ENCODE measurements at places on chromosomes 6 and 20.

GRCh38 chr6:75230484-75231325 lies 12.9 kb downstream of the COX7A2 start:
- DNase-seq = no peak

GRCh38 chr6:93523365-93523764 lies 104.0 kb upstream of the EPHA7 start:
- no peak for DNase-seq

DNA sequence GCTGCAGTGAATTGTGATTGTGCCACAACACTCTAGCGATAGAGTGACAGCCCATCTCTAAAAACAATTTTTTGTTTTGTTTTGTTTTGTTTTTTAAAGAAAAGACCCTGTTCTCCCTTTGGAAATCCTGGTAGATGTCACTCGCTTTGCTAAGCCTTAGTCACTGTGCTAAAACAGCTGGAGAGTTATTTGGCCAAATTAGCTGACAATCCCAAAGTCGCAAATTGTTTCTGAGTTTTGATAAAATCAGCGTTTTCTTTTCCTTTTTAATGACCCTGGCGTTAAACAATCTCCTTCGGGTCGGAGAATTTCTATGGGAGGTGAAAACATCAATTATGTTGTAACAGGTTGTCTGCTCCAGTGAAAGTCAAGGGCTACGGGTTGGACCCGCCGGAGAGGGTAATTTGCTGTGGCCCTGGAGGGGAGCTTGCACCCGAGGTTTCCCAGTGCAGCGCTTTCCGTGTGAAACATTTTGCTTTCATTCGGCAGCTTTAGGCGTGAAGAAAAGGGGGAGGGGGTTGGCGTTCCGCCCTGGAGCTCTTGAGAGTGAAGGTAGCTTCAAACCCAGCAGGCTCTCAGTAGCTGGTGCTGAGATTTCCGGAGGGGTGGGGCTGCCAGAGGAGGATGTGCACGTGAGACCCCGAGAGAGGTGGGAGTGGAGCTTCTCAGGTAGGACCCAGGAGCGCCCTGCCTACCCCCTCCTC lies 296.6 kb downstream of the PHACTR1 start:
- no peak for DNase-seq

DNA sequence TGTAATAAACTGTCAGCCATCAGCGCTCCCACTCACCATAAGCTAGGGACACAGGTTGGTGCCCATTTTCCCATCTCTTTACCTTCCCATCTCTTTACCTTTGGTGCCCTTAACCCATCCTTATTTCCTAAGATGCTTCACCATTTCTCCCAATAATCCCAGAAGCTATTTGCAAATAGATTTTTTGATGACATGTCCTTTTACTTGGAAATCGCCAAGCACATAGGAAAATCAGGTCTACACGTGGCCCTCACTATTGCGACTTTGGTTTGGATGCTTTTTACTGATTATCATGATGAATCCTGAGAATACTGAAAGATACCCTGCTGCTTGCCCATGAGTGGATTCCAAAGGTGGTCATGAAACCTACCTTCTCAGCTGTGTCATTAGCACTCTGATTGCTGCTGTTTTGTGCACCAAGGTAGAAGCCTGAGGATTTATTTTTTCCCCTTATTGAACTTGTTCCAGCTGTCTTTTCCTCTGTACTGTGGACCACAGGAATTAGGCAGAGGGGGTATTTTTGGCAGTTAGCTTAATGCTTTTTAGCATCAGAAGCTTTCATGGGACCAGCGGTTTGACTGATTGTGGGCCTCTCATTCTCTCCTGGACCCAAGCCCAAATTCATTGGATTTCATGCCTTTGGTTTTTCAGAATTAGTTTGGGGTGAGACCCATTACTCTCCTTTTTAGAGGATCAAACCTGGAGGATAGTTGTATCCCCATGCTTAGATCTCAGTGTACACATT lies 229.6 kb upstream of the RIN2 start:
- DNase-seq = no peak

GRCh38 chr6:27230758-27231111 lies 16.8 kb upstream of the PRSS16 start:
- no peak for DNase-seq

- no peak for DNase-seq
Observed at GRCh38 chr6:170082067-170082466, 208.8 kb downstream of the DLL1 start.

DNA sequence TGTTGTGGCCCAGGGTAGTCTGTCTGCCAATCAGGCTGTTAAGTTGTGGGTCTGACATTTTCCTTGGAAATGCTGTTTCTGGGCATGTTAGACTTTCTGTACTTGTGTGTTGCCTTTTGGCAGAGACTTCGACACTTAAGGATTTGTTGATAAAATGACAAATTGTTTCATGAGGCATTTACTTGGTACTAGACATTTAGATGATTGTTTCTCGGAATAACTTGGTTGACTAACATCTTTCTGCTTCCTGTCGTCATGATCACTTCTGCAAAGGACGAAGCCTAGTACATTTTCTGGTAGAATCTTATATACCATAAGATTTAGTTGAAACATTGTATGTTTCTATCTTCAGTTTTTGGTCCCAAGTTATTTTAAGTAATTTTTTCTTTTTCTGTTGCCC lies 34.1 kb downstream of the UTRN start:
- DNase-seq = no peak

DNA sequence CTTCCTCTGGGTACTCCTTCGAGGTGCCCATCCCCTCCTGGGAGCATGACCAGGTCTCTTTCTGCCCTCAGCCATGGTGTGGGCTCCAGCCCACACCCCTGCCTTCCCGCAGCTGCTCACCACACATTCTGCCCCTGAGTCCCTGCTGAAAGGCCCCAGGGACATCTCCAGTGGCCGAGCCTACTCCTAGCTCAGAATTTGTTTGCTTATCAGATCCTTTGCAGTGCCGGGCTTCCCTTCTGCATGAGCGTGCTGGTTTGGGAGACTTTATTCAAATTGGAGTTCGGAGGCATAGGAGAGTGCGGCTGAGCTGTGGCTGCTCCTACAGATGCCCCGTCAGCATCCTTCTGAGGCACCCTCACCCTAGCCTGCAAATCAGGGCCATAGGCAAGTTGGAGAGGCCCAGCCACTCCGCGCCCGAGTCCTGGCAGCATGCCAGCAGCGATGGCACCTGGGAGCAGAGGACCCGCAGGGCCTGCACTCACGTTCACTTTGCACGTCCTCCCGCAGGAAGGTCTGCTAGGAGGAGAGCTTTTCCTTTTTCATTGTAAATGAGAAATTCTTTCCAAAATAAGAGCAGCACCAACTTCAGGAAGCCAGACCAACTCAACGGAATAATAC lies 327.3 kb downstream of the QKI start:
- DNase-seq = no peak

GRCh38 chr20:23782366-23782983 lies 31.7 kb upstream of the CST1 start:
- no peak for DNase-seq

DNA sequence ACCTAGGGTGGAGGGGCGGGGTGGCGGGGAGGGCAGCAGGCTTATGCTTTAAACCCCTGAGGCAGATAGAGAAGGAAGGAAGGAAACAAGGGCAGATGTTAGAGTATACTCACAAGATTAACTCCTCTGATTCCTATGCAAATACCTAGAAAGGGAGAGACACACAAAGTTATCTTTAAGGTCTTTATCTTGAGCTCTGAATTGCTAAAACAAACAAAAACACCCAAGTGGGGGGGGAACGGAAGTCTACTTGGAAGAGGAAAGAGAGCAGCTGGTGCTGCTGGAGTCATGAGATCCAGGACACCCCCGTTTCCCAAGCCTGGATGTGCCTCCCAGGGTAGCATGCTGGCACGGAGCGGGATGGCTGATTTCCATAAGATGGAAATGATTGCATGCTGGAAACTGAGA lies 43.4 kb downstream of the PLAGL1 start:
- DNase-seq = no peak

GRCh38 chr6:30135147-30135546 lies 793 bp upstream of the TRIM40 start:
- DNase-seq = no peak

DNA sequence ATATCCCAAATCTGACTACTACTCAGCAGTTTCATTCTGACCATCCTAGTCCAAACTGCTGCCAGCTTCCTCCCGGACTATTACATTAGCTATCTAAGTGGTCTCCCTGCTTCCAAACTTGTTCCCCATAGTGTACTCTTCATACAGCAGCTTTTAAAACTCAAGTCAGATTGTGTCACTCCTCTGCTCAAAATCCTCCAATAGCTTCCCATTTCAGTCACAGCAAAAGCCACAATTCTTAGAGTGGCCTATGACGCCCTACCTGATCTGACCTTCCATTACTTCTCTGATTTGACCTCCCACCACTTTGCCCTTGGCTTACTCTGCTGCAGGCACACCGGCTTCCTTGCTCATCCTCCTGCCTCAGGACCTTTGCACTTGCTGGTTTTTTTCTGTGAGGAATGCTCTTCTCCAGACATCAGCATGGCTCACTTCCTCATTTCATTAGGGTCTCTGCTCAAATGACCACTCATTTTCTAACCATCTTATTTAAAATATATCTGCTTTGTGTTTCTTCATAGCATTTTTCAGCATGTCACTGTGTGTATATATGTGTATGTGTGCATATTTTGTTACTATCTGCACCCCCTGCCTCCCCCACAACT lies 111.1 kb upstream of the DTNBP1 start:
- DNase-seq = no peak

DNA sequence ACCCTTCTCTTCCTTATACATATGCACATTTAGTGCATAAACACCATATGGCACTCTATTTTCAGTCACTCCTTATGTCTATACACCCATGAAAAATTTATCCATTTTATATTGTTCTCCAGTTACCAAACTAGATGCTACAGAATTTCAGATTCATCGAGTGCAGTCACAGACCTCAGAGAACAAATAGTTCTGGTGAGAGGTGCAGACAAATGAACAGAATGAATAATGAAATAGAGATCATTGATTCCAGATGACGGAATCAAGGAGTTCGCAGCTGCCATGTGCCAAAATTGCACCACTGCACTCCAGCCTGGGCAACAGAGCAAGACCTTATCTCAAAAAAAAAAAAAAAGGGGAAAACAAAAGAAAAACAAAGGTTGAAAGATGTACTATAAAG lies 214.8 kb upstream of the CEP162 start:
- DNase-seq = no peak

DNA sequence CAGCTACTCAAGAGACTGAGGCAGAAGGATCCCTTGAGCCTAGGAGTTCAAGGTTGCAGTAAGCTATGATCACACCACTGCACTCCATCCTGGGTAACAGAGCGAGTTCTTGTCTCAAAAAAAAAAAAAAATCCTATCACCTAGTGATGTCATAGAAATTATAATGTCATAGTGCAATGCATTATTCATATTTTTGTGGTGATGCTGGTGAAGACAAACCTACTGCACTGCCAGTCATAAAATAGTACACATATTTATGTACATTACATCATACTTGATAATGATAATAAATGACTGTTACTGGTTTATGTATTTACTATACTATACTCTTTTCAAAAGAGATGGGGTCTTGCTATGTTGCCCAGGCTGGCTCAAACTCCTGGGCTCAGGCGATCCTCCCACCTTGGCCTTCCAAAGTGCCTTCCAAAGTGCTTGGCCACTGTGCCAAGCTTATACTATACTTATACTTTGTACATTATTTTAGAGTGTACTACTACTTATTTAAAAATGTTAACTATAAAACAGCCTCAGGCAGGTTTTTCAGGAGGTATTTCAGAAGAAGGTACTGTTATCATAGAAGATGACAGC lies 26.6 kb downstream of the ENPP3 start:
- no peak for DNase-seq

- no peak for DNase-seq
Observed at GRCh38 chr20:56687061-56687460, 58.0 kb downstream of the TFAP2C start.

DNA sequence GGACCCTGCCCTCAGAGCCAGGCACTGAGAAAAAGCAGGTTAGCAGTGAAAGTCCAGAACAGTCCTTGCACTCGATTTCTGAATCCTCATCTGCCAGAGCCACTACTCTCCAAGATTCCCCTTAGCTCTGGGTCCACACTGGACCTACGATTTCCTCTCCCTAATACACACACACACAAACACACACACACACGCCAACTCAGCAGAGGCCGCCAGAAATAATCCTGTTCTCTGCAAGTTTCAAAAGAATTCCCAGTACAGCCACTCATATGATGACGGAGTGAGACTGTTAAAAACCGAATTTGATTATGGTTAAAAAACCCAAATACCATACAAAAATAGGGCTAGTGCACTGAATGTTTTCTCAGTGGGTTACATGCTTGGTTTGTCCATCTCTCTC lies 90.8 kb downstream of the GMPR start:
- no peak for DNase-seq

GRCh38 chr20:34185766-34186620 lies 55.2 kb upstream of the ASIP start:
- no peak for DNase-seq

- no peak for DNase-seq
Observed at GRCh38 chr6:18055714-18056382, 66.6 kb downstream of the NHLRC1 start.

DNA sequence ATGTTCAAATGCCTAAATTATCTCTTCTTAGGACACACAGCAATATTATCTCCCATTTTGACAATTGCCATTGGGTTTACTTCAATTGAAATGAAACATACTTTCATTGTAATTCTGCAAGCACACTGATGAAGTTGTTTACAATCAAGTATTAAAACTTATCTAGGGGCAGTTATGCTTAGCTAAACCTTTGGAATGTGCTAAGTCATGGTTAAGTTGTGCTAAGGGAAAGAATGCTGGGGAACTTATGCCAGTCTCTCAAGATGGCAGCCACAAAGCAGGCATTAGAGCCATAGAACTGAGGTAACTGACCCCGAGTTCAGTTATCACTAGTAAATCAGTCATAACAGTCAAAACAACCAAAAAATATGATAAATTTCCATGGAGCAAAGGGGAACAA lies 59.1 kb upstream of the NT5E start:
- DNase-seq = no peak

GRCh38 chr6:52065621-52066020 lies 21.8 kb downstream of the PKHD1 start:
- no peak for DNase-seq

GRCh38 chr6:22350109-22350508 lies 53.3 kb upstream of the PRL start:
- DNase-seq = no peak

GRCh38 chr6:2482773-2483172 lies 237.4 kb upstream of the GMDS start:
- no peak for DNase-seq

GRCh38 chr20:62494537-62494936 lies 18.7 kb upstream of the GATA5 start:
- DNase-seq = no peak

DNA sequence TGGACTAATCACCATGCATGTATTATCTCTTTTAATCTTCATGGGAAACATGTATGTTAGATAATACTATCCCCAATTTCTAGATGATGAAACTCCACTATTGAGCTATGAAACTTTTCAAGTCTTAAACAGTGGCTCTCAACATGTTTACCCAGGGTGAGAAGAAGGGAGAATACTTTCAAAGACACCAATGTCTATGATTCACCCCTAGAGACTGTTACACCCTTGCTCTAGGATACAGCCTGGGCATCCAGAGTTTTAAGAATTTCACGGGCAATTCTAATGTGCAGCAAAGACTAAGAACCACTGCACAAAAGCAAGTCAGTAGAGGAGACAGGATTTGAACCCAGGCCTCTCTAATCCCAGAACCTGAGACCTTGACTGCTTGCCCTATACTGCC lies 47.8 kb downstream of the GFOD1 start:
- DNase-seq = no peak

GRCh38 chr6:54621285-54621684 lies 225.3 kb upstream of the FAM83B start:
- DNase-seq = no peak

Measured in effector CD4-positive, alpha-beta T cell (primary cell).